ENCODE measurements at places on chromosomes 3 and 15. TPM values are rescaled to one million over a fixed set of nuclear protein-coding genes. Genes with fewer than 3 reads are reported as not detected.

The DMXL2 gene
- total RNA-seq, result 140 TPM

The SLCO3A1 gene
- total RNA-seq, result 39.5 TPM

The PCOLCE2 gene
- 3.8 TPM for total RNA-seq

The LTF gene
- 48.2 TPM for total RNA-seq

The ARHGAP31 gene
- total RNA-seq, result 24.4 TPM

The ALDH1A2 gene
- 5.0 TPM for total RNA-seq

The CRYGS gene
- 4.5 TPM for total RNA-seq

The ZNF80 gene
- total RNA-seq, result 1.1 TPM

The CSPG4 gene
- 10.2 TPM for total RNA-seq

The GOLGA8G gene
- total RNA-seq, result not detected
